KG1 (cell line): ENCODE measurements at places on chromosomes 11 and 22.

GRCh38 chr22:49959782-49960158, 802 bp upstream of the PIM3 start:
- no peak for DNase-seq

DNA sequence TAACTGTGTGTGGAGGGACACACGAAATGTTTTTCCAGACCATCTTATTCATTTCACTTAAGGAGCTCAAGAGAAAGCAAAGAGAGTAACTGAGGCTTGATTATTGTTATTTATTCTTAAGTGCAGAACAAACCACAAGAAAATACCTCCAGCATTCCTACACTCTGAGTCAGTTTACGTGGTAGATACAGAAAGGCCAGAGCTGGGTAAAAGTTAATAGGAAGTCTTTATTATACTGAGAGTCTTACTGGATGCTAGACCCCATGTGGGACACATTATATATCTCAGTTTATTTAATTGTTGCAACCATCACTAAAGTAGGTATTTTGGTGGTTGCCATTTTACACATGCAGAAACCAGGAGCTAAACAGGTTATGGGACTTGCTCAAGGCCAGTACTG, 261.4 kb upstream of the POU2AF2 start:
- DNase-seq = no peak

GRCh38 chr22:20494978-20495860, at the start of gene KLHL22:
TSS of gene KLHL22 (minus strand) at chr22:20495795. CDS start at chr22:20489211, 6,584 bp downstream.
- peak; percentile 39 for DNase-seq

- no peak for DNase-seq
These were observed 52.5 kb upstream of the KCNQ1OT1 start for GRCh38 chr11:2752204-2752770.

GRCh38 chr22:45284705-45285262, at the start of gene UPK3A:
TSS of gene UPK3A (plus strand) at chr22:45284949. CDS start at chr22:45285014, 65 bp downstream.
- DNase-seq = no peak

GRCh38 chr11:103877221-103877620, 159.2 kb upstream of the DDI1 start:
- DNase-seq = no peak

GRCh38 chr11:859394-860131, 16.9 kb downstream of the TSPAN4 start:
- no peak for DNase-seq

GRCh38 chr22:27718186-27719035, 83.1 kb downstream of the MN1 start:
- DNase-seq = no peak

- no peak for DNase-seq
These were observed 116.4 kb downstream of the BLID start for GRCh38 chr11:121999651-122000050.

DNA sequence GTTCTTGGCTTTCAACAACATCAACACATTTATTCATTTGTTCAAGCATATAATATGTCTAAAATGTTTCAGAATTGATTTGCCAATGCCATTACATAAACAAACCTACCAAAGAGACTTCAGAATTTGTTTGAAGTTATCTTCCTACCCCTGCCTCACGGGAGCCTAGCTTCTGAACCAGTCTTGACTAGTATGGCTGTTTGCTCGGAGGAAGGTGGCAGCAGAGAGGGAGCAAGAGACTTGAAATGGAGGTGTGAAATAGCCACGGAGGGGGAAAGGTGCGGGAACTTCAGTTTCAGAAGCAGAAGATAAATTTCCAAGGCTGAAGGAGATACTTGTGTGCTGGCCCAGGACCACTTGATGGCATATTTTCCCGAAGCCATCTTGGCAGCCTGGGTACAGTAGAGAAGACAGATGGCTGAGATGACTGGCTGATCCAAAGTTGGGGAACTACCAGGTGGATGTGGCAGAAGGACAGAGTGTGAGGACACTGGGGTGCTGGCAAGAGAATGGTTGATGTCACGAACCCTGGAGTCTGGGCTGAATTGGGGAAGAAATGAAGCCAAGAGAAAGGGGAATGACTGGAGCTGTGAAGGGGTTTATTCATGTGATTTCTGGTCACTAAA, 14.0 kb upstream of the MTCH2 start:
- no peak for DNase-seq

DNA sequence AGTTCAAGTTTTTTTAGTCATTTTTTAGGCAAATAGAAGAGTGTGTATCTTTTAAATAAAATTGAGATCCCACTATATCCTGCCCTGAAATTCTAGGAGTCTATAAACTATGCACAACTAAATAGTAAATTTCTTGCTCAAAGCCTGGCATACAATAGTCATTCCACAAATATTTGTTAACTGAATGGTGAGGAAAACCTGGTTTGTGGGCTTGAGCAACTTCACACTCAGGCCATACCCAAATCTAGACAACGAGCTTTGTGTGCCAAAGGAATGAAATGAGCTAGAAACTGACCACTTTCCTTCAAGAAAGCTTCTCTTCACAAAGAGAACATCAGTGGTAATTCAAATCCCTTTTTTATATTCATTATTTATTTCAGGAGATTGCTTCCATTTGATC, 39.6 kb upstream of the AMOTL1 start:
- no peak for DNase-seq

DNA sequence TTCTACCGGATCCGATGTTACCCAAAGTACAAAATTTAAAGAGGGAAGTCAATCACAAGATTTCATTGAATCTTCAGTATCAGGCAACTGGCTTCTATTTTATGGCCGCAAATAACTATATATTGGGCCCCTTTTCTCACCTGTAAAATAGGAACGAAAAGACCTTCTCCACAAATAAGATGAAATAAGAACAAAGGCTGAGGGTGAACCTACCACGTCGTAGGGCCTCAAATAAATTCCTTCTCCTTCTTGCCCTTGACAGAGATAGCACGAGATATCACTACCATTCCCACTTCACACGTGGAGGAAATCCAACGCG, 794 bp upstream of the EMSY start:
- DNase-seq = no peak

GRCh38 chr11:118938491-118939403, 13.0 kb upstream of the BCL9L start:
- no peak for DNase-seq

DNA sequence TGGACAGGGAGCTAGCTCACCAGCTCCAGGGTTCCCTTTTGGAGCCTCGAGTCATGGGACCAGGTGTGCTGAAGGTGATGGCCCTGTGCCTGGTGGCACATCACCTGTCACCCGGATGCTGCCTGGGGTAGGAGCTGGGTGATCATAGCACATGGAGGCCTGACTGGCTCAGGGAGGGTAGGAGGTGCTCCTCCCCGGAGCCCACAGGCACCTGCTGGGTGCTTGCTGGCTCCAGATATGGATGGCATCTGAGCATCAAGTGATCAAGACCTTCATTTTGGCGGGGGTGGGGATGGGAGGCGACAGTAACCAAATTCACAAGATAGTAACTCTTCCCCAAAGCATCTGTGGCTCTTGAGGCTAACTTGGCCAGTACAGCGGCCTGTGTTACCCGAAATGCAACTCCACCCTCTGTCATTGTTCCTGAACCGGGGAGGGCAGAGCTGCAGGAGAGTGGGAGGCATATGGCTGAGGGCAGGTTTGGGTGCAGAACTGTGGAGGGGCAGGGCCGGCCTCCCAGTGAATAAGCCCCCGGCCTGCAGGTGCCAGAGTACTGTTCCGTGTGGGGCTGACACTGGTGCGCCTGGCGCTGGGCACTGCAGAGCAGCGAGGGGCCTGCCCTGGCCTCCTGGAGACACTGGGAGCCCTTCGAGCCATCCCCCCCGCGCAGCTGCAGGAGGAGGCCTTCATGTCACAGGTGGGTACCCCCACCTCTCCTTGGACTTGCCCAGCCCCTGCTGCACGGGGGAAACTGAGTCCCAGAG, 4.7 kb downstream of the TBC1D10C start:
- no peak for DNase-seq

DNA sequence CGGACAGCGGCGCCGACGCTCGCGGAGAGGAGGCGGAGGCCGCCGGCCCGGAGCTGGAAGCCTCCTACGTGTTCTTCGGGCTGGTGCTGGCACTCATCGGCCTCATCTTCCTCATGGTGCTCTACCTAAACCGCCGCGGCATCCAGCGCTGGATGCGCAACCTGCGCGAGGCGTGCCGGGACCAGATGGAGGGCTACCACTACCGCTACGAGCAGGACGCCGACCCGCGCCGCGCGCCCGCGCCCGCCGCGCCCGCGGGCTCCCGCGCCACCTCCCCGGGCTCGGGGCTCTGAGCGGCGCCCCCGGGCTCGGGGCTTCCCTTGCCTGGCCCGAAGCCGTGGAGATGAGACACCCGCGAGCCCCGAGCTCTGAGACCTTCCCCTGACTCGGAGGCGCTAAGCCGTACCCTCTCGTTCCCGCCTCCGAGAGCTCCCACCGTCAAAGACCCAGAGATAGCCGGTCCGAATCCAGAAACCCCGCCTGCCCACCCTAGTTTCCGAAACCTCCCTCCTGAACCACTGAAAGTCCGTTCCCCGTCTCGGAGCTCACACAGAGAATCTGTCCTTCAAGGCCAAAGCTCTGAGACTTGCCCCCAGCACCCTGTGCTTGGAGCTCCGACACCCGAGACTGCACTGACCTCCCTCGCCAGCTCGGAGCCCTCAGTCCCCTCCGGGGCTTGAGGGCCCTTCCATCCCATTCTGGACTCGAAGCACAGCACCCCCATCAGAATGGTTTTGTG, 1.5 kb downstream of the TPBGL start:
- DNase-seq = no peak

GRCh38 chr11:43392713-43393112, 34.0 kb downstream of the TTC17 start:
- DNase-seq = no peak

GRCh38 chr11:61602775-61603569, 22.1 kb upstream of the SYT7 start:
- no peak for DNase-seq
